ENCODE measurements at places on chromosomes 1 and 21.

DNA sequence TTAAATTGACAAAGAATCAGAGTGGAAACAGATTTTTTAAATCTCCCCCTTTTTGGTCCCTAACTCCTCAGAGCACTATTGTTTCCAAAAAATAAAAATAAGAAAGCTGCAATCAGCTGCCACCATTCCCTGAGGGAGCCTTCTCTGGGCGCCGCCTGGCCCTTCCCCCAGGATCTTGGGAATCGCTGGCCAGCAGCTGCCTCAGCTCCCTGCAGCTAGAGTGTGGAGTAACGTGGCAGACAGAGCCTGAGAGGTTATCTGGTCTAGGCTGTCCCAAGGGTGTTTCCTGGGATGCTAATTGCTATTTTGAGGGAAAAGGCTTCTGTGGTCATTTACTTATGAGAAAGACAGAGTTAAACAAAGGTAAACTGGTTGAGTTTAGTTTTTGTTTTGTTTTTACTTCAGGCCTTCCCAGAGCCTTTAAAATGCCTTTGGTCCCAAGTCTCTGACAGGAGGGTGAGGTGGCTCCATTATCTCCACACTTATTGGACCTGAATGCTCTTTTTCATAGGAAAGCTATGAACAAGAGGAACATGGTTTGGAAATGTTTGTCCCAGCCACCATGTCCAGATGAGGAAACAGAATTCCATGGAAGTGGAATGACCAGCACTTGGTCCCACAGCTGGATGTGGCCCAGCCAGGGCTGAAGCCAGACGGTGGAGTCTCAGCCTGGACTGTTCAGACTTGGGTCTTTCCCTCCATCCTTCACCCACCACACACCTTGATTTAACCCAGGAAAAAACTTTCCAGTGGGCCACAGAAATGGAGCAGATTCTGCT lies 14.1 kb upstream of the KIAA1614 start:
- DNase-seq: no peak

GRCh38 chr1:204127597-204128242 lies 24.1 kb downstream of the ETNK2 start:
- DNase-seq: peak; percentile 19

DNA sequence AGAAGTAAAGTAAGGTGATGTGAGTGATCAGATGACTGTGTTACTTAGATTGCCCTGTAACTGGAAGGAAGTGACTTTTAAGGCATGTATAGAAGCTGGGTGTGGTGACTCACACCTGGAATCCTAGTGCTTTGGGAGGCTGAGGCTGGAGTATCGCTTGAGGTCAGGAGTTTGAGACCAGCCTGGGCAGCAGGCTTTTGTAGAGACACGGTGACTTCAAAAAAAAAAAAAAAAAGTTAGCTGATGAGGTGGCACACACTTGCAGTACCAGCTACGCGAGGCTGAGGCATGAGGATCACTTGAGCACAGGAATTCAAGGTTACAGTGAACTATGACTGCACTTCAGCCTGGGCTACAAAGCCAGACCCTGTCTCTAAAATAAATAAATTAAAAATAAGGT lies 2.3 kb upstream of the USP16 start:
- DNase-seq: peak; percentile 44

GRCh38 chr1:226569879-226570547 lies 21.4 kb downstream of the STUM start:
- peak; percentile 13 for DNase-seq

- DNase-seq: no peak
Observed at GRCh38 chr1:174007851-174008250, 14.3 kb downstream of the RC3H1 start.

DNA sequence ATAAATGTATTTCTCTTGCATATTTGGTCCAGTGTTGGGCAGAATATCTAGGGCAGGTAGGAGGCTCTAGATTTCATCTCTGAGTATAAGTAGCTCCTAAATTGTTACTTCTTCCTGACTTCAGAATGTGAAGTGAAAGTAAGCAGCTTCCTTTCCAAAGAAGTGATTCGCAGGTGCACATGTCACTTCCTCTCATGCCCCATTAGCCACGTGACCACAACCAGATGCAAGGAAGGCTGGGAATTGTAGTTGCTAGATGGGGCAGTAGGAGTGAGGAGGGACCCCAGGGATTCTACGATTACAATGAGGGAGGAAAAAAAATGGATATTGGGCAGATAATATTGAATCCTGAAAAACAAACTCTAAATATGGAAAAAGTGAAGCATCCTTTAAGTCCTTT lies 113.2 kb upstream of the CYYR1 start:
- peak; percentile 43 for DNase-seq

- DNase-seq: no peak
Observed at GRCh38 chr1:156751451-156751756, at the start of gene HDGF. HDGF (minus strand) TSS chr1:156751675; CDS start chr1:156751429, 246 bp downstream.

DNA sequence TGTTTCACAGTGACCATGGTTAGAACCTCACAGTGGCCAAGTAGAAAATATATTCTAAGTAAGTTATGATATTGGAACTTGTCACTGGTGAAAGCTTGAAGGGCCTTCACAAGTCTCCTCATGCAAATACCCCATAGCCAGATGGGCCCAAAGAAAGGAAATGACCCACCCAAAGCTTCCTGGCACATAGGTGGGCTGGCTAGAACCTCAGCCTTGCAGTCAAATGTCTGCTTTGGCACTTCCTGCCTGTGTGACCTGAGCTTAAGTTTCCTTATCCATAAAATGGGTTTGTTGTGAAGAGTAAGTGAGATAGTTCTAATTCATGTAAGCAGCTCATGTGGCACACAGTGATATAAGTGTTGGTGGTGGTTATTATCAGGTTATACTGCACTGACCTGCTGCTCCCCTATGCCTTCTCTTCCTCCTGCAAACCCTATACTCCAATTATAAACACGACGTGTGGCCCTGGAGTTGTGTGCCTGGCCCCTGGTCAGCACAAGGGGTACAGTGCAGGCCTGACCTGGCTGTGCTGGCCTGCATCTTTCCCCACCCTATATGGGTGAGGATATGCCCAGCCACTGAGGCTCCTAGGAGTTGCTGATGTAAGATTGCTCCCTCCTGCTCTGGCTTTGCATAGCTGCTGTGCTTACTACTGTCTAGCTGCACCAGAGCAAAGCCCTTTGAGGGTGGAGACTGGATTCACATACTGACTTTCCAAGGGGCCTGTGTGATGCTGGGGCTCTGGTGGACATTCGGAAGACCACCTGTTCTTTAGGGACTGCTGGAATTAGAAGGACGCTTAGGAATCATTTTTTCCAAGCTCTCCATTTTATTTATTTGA lies 4.7 kb upstream of the SLFNL1 start:
- DNase-seq: no peak

GRCh38 chr1:163414778-163415177 lies 93.0 kb downstream of the NUF2 start:
- no peak for DNase-seq

- DNase-seq: peak; percentile 92
Observed at GRCh38 chr1:22025368-22026155, 24.1 kb downstream of the CELA3A start.

DNA sequence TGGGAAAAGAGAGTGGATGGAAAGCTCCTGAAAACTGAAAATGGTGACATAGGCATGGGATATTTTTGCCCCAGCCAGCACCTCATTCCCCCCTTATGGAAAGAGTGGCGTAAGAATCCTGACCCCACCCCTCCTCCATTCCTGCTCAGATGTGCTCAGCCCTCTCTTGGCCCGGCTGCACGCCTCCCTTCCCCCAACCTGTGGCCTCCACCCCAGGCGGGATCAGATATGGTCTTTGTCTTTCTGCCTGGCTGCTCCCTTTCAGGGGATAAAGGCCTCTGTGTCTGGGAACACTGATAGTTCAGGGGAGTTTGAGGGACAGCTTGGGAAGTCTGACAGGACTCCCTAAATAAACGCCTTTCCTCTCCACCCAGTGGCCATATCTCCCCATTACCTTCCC lies 49.8 kb downstream of the KIRREL1 start:
- no peak for DNase-seq

- DNase-seq: no peak
Observed at GRCh38 chr1:156492591-156493080, 7.9 kb downstream of the MEF2D start.

GRCh38 chr1:34987018-34987417 lies 1.9 kb upstream of the TMEM35B start:
- DNase-seq: no peak

DNA sequence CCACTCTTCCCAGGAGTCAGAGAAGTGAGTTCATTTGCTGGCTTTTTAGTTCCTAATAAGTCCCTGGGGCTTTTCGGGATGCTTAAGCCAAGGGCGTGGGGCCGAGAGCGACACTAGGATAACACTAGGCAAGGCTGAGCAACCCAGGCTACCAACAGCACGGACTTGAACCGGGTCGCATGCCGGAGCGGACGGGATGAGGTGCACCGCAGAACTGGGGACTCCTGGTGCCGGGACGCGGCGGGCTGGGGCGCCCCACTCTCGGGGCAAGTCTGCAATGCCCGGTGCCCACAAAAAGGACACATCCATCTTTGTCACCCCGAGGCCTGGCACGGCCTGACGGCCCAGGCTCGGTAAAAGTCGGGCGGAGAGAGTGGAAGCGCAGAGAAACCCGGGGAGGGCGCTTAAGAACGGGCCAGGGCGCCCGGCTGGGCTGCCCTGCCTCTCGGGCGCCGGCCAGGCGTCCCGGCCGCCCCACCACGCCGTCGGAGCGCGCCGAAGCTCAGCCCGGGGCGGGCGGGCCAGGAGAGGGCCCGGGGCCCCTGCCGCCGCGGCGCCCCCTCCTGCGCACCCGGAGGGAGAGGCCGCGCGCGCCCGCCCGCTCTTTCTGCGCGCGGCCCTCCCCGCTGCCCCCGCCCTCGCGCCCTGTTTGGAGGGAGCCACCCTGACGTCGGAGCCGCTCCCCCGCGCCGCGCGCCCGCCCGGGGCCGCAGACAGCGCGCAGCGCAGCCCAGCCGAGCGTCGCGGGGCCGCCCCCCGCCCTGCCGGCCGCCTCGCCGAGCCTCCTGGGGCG lies at the start of gene NBL1:
NBL1 (plus strand) TSS at position 710 of the 793 bp plus-strand sequence. CDS start 10,720 bp downstream, outside the sequence.
- peak; percentile 76 for DNase-seq

GRCh38 chr21:34673006-34673405 lies 4.2 kb downstream of the CLIC6 start:
- DNase-seq: no peak

GRCh38 chr21:32182449-32182848 lies 96.4 kb downstream of the MIS18A start:
- DNase-seq: no peak

GRCh38 chr1:25553749-25554429 lies 10.5 kb downstream of the LDLRAP1 start:
- no peak for DNase-seq

DNA sequence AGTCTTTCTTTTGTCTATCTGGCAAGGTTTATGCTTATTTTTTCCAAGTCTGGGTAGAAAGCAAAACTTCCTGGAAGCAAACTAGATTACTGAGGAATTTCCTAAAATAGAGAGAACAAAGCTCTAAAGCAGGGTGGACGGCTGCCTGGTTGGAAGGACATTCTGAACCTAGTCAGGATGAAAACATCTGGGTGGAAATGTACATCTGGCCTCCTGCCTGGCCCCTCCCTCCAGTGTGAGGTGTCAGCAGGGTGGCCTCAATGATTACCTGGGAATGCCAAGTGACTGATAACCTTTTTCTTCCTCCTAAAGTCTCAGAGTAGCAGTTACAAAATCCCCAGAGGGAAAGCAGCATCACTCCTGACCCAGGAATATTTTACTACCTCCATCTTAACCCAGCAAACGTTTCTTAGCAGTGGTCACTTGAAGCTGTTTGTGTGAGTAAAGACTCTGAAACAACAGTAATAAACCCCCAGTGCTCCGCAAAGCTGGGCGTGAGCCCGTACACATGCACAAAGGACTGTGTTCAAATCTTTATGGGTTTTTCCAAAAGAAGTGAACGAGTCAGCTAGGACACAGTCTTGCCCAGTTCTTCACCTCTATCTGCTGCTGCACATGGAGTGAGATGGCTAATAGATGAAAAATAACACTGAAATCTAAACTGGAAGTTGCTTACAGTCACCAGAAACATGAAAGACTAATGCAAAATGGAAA lies 18.9 kb downstream of the ANGPTL7 start:
- no peak for DNase-seq

DNA sequence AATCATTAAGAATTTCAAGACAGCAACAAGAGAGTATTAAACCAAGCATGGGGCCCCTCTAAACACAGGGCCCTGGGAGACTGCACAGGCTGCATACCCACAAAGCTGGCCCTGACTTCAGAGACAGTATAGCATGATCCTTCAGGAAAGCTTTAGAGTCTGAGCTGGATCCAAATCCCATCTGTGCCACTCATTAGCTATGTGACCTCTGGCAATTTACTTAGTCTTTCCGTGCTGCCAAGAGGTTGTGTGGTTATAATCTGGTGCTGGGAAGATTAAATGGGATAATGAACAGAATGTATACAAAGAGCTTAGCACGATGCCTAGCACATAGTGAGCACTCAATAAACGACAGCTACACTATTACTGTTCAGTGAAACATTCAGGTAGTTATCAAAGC lies 4.0 kb downstream of the PHC2 start:
- no peak for DNase-seq

- DNase-seq: no peak
Observed at GRCh38 chr1:76284842-76285241, 210.3 kb downstream of the ST6GALNAC3 start.

GRCh38 chr1:16615253-16616252 lies 2.2 kb upstream of the NBPF1 start:
- DNase-seq: no peak

DNA sequence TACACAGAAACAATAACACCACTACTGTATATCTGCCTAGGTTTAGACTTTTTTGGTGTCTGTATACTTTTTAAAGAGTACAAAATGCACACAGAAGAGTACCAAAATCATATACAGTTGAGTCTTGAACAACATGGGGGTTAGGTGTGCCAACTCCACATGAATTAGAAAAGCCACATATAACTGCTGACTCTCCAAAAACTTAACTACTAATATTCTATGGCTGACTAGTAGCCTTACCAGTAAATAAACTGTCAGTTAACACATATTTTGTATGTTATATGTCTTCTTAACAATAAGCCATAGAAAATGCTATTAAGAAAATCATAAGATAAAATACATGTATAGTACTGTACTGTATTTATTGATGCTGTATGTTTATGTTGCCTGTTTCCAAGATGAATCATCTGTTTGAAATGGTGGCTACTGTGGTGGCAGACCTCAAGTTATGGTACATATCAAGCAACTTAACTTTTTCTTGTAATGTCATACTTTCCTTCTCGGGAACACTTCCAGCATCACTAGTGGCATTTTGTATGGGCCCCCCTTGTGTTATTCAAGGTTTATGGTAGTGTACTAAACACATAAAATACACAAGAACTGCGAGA lies 71.2 kb downstream of the LHX4 start:
- DNase-seq: no peak

DNA sequence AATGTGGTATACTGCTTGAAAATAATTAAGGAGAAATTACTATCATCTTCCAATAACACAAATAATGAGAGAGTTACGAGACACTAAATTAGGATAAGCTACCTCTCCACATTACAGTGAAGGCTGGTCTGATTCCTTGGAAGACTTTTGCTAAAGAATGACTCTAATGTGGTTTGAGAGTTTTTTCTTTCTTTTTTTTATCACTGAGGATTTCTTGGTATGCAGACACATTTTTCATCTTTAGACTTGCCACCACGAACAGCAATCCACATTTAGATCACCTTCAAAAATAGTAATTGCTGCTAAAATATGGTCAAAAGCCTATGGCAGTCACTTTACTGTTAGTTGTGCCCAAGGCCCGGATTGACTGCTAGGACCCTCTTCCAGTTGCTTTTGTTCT lies 16.6 kb upstream of the TMEM35B start:
- no peak for DNase-seq

- no peak for DNase-seq
Observed at GRCh38 chr1:32115496-32115895, 7.6 kb downstream of the KPNA6 start.

GRCh38 chr1:183296782-183297181 lies 110.7 kb downstream of the LAMC2 start:
- DNase-seq: no peak

Data from CD4-positive, alpha-beta T cell treated with Interleukin-21 for 1 hour (primary cell).